ENCODE measurements at places on chromosomes 2 and 18. TPM values are rescaled to one million over a fixed set of nuclear protein-coding genes. Genes with fewer than 3 reads are reported as not detected.

CHRNG gene
- not detected for total RNA-seq

NMUR1 gene
- 0.09 TPM for total RNA-seq

PDE11A gene
- 0.09 TPM for total RNA-seq

UGT1A4 gene
- total RNA-seq = not detected

STAT4 gene
- 0.63 TPM for total RNA-seq

BCL11A gene
- total RNA-seq = under 0.01 TPM

NTSR2 gene
- total RNA-seq = not detected

PLA2R1 gene
- total RNA-seq = 13.6 TPM
